ENCODE measurements at places on chromosomes 13 and 19.

DNA sequence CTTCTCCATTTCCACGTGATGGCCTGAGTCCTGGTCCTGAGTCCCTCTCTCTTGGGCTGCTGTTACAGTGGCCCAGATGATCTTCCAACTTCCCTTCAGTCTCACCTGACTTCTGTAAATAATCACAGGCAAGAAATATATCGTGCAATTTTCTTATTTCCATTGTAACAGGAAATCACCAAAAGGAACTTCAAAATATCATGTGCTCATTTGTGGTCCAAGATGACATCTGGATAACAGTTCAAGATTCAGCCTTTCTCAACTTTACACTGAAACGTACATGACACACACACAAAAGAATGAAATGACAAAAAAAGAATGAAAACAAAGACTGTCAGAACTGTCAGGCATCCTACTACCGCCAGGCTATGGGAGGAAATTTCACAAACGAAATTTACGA lies 22.0 kb upstream of the RAP2A start:
- no peaks in the 10 kb centered on the region for H3K36me3 ChIP-seq
- H3K4me1 ChIP-seq: no peaks in the 10 kb centered on the region
- H3K27ac ChIP-seq: no peak overlapping the region

- no peak for DNase-seq
- H3K4me1 ChIP-seq: peaks cover 20% of the 10 kb centered on the region
- H3K4me3 ChIP-seq: peak overlapping the region; percentile 82
- H3K27me3 ChIP-seq: no peaks in the 10 kb centered on the region
- H3K36me3 ChIP-seq: peaks cover 6% of the 10 kb centered on the region
Observed at GRCh38 chr19:43532571-43532961, 422 bp upstream of the ZNF575 start.

- H3K27ac ChIP-seq: no peak overlapping the region
- H3K4me3 ChIP-seq: no peak overlapping the region
- no peaks in the 10 kb centered on the region for H3K4me1 ChIP-seq
- H3K27me3 ChIP-seq: no peaks in the 10 kb centered on the region
Observed at GRCh38 chr19:16882146-16882545, 6.7 kb upstream of the F2RL3 start.

GRCh38 chr13:71217827-71218226 lies 649.2 kb downstream of the DACH1 start:
- H3K4me1 ChIP-seq: no peaks in the 10 kb centered on the region
- H3K36me3 ChIP-seq: no peaks in the 10 kb centered on the region
- H3K27ac ChIP-seq: no peak overlapping the region
- H3K27me3 ChIP-seq: no peaks in the 10 kb centered on the region
- H3K4me3 ChIP-seq: no peak overlapping the region

- no peak for DNase-seq
- no peaks in the 10 kb centered on the region for H3K27me3 ChIP-seq
- no peak overlapping the region for H3K4me3 ChIP-seq
- no peaks in the 10 kb centered on the region for H3K36me3 ChIP-seq
- no peak overlapping the region for H3K27ac ChIP-seq
Observed at GRCh38 chr13:85586422-85586831, 212.8 kb downstream of the SLITRK6 start.

GRCh38 chr19:35013820-35014754 lies 14.0 kb downstream of the GRAMD1A start:
- peak; percentile 65 for DNase-seq
- H3K4me1 ChIP-seq: peaks cover 59% of the 10 kb centered on the region
- H3K36me3 ChIP-seq: peaks cover 72% of the 10 kb centered on the region
- H3K4me3 ChIP-seq: peak overlapping the region; percentile 40
- H3K27me3 ChIP-seq: no peaks in the 10 kb centered on the region

DNA sequence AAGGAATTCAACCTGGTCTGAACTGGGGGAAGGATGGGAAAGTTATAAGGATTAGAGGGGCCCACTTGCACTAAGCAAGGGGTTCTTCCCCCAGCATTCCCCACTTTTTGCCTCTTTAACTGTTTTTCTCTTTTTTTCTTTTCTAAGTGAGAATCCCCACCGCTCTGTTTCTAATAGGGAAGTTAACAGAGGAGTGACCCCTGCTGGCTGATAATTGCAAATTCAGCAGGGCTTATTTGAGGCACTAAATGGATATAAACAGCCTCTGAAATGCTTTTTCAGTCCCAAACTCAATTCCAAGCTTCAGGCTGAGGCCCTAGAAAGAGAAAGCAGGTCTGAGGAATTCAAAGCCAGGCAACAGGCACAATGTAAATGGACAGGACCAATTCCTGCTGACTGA lies 38.2 kb upstream of the CEACAM21 start:
- H3K27me3 ChIP-seq: peaks cover 7% of the 10 kb centered on the region
- no peak overlapping the region for H3K27ac ChIP-seq
- H3K4me1 ChIP-seq: peaks cover 60% of the 10 kb centered on the region
- peak; percentile 64 for DNase-seq
- H3K36me3 ChIP-seq: peaks cover 15% of the 10 kb centered on the region

- no peak overlapping the region for H3K27ac ChIP-seq
- H3K4me1 ChIP-seq: peaks cover 34% of the 10 kb centered on the region
- DNase-seq: no peak
Observed at GRCh38 chr13:77002590-77003190, 10.8 kb downstream of the CLN5 start.

DNA sequence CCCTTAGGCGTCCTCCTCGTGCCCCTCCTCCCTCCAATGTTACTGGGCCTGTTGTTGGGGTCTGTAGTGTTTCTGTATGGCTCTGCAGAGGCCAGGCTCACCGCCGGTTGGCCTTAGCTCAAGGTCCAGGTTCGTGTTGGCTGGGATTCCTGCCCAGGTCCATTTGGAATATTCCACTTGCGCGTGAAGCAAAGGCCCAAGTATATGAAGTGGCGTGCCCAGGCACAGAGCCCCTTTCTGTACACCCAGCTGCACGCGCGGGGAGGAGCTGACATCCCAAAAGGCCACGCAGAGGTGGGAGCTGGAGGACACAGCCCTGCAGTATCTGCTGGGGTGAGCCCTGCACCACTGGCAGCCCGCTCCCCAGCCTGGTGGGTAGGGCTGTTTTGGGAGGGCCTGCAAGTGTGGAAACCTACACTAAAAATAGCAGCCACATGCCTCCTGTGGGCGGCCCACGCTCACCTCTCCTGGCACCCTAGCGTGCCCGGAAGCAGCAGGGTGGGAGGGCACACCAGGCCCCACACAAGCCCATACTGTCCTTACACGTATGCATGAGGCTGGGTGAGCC lies 30.2 kb downstream of the CRTC1 start:
- no peak overlapping the region for H3K27ac ChIP-seq
- no peaks in the 10 kb centered on the region for H3K36me3 ChIP-seq
- peak; percentile 39 for DNase-seq
- H3K4me3 ChIP-seq: no peak overlapping the region

GRCh38 chr19:47723581-47723940 lies 10.3 kb downstream of the EHD2 start:
- peaks cover 18% of the 10 kb centered on the region for H3K27me3 ChIP-seq
- H3K36me3 ChIP-seq: no peaks in the 10 kb centered on the region
- peaks cover 3% of the 10 kb centered on the region for H3K4me1 ChIP-seq
- no peak overlapping the region for H3K27ac ChIP-seq
- no peak overlapping the region for H3K4me3 ChIP-seq

DNA sequence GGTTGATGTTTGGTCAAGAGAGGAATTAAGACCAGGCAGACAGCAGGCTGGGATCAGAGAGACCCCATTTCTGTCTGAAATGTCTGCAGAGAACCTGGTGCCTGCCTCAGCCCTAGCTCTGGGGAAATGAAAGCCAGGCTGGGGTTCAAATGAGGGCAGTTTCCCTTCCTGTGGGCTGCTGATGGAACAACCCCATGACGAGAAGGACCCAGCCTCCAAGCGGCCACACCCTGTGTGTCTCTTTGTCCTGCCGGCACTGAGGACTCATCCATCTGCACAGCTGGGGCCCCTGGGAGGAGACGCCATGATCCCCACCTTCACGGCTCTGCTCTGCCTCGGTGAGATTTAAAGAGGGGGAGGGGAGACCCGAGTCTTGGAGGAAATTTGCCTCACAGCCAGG lies at the start of gene LILRB4:
Gene LILRB4 (plus strand): TSS at position 256 of the 400 bp plus-strand sequence. CDS start 49 bp downstream, at position 305.
- no peak within 1 kb of the TSS for H3K4me3 ChIP-seq
- peaks cover 18% of the 10 kb centered on the region for H3K27me3 ChIP-seq
- no peak within 1 kb of the TSS for H3K27ac ChIP-seq
- DNase-seq: no peak

DNA sequence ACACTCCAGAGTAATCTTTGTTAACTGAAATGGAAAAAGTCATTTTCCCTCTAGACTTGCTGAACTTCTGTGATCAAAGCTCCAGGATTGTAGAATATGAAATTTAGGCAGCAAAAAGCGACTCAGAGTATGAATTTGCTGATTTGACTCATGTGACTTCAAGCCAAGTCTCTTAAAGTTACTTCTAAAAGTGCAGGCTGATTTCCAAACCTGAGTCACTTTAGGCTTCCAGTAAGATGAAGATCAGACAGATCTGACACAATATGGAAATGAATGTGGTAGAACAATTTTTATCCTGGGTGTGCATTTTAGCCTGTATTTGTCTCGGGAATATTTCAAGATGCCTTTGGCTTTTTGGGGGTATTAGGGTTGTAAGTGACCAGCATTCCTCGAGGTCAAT lies 151.0 kb upstream of the TMTC4 start:
- no peak overlapping the region for H3K4me3 ChIP-seq
- no peak for DNase-seq
- peaks cover 5% of the 10 kb centered on the region for H3K27me3 ChIP-seq
- H3K27ac ChIP-seq: no peak overlapping the region

GRCh38 chr13:102236830-102237229 lies 165.0 kb downstream of the FGF14 start:
- no peaks in the 10 kb centered on the region for H3K36me3 ChIP-seq
- no peak for DNase-seq
- H3K27ac ChIP-seq: no peak overlapping the region
- no peak overlapping the region for H3K4me3 ChIP-seq

GRCh38 chr19:19628501-19629134 lies 598 bp upstream of the LPAR2 start:
- H3K27ac ChIP-seq: peak overlapping the region; percentile 88
- DNase-seq: peak; percentile 80
- H3K36me3 ChIP-seq: peaks cover 43% of the 10 kb centered on the region
- H3K4me3 ChIP-seq: peak overlapping the region; percentile 68
- H3K27me3 ChIP-seq: no peaks in the 10 kb centered on the region

GRCh38 chr13:46992383-46992952 lies 95.6 kb upstream of the HTR2A start:
- H3K27me3 ChIP-seq: no peaks in the 10 kb centered on the region
- no peak overlapping the region for H3K4me3 ChIP-seq
- H3K4me1 ChIP-seq: no peaks in the 10 kb centered on the region
- no peaks in the 10 kb centered on the region for H3K36me3 ChIP-seq

GRCh38 chr13:67296511-67296910 lies 66.4 kb upstream of the PCDH9 start:
- no peak for DNase-seq
- H3K4me3 ChIP-seq: no peak overlapping the region

DNA sequence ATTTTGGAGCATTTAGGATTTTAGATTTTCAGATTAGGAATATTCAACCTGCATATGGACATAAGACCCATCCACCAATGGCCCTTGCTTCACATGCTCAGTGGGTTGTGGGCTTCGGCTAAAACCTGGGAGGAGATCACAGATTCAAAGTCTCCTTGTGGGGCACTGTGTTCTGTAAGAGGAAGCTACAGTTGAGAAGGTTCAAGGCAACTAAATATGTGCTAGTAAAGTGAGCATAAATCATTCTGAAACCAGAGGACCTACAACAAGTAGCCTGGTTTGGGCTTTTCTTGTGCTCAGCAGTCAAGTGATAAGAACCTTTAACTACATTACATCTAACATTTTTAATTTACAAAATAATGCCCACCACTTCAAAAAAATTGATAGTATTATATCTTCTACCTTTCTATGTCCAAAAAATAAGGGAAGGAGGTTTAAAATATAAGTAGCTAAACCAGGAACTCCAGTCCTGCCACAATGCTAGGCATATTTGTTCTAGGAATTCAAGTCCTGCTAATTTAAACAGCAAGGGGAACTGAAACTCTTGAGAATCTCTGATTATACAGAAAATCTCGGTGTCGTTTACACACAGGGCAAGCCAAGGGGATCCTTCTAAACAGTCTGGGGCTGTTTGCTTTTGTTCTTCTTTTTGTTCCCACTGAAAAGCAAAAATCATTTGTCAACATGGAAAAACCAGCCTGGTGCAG lies 36.6 kb downstream of the FOXO1 start:
- no peaks in the 10 kb centered on the region for H3K27me3 ChIP-seq
- peaks cover 74% of the 10 kb centered on the region for H3K4me1 ChIP-seq
- H3K4me3 ChIP-seq: no peak overlapping the region
- peak overlapping the region; percentile 66 for H3K27ac ChIP-seq
- H3K36me3 ChIP-seq: peaks cover 45% of the 10 kb centered on the region
